ENCODE measurements at places on chromosomes 7 and 10.

DNA sequence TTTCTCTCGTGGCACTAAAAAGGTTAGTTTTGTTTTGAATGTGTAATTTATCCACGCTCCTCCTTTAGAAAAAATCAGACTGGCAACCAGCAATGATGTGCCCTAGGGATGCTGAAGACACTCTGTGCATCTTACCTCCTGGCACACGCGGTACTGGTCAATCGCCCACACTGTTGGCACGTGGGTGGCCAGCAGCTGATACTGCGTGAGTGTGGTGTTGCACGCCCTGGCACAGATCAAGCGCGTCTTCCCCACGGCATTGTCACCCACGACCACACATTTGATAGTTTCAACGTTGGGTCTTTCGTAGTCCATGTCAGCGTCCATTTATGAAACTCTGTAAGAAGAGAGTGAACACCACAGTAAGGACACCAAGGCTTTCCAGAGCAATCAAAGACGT is 32.8 kb downstream of the RHOBTB1 start:
- no peak overlapping the region for H3K4me3 ChIP-seq

- no peak overlapping the region for H3K27ac ChIP-seq
- H3K36me3 ChIP-seq, result no peaks in the 10 kb centered on the region
- no peak for DNase-seq
- no peak overlapping the region for H3K4me3 ChIP-seq
Measured at GRCh38 chr7:133301444-133301843, 48.6 kb downstream of the EXOC4 start.

GRCh38 chr7:66078067-66078466 is 2.4 kb downstream of the ASL start:
- no peaks in the 10 kb centered on the region for H3K36me3 ChIP-seq
- H3K4me1 ChIP-seq, result peaks cover 16% of the 10 kb centered on the region
- DNase-seq, result no peak
- H3K27me3 ChIP-seq, result no peaks in the 10 kb centered on the region

DNA sequence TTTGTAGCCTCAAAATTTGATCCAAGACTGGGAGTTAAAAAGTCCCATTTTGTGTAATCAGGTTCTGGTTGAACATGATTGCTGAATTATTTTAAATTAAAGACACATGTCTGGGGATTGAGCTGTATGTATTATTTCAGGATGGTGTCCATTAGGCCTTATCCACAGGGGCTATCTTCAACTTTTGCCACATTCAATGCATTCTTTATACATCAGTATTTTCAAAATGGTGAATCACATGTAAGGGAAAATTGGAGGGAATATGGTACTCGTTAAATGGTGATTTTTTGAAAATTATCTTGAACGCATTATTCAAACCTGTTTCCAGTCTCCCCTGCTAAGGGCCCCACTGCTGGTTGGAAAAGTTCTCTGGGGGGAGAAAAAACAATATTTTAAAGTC is 367.7 kb upstream of the NPVF start:
- no peaks in the 10 kb centered on the region for H3K36me3 ChIP-seq
- H3K27me3 ChIP-seq, result no peaks in the 10 kb centered on the region
- DNase-seq, result no peak
- H3K27ac ChIP-seq, result no peak overlapping the region

- no peaks in the 10 kb centered on the region for H3K36me3 ChIP-seq
- H3K4me3 ChIP-seq, result no peak overlapping the region
- no peaks in the 10 kb centered on the region for H3K27me3 ChIP-seq
- no peak overlapping the region for H3K27ac ChIP-seq
Measured at GRCh38 chr7:153103202-153103601, 343.6 kb downstream of the ACTR3B start.

DNA sequence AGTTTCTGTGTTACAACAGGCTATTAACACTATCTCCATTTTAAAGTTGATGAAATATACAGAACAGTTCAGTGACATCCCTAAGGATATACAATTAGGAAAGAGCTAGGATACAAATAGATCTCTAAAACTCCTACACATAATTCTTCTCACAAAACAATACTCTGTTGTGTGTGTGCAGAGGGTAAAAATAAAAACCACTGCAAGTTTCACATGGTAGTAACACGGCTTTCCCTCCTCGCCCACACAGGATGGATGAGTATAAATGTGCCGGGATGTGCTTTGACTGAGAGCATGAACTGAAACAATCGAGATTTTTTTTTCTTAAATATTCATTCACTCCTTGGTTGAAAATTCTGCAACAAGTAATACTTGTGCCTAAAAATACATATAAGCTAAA is 131.5 kb upstream of the C1QL3 start:
- H3K36me3 ChIP-seq, result no peaks in the 10 kb centered on the region
- no peak overlapping the region for H3K4me3 ChIP-seq
- DNase-seq, result no peak
- no peaks in the 10 kb centered on the region for H3K27me3 ChIP-seq

GRCh38 chr10:70306181-70306705 is 22.4 kb upstream of the NPFFR1 start:
- no peak overlapping the region for H3K27ac ChIP-seq
- H3K36me3 ChIP-seq, result no peaks in the 10 kb centered on the region
- no peaks in the 10 kb centered on the region for H3K27me3 ChIP-seq
- no peak overlapping the region for H3K4me3 ChIP-seq
